ENCODE measurements at places on chromosomes 12 and 14. TPM values are rescaled to one million over a fixed set of nuclear protein-coding genes. Genes with fewer than 3 reads are reported as not detected.

The JAG2 gene
- total RNA-seq: 0.15 TPM

The TAS2R8 gene
- not detected for total RNA-seq

The TMEM229B gene
- 21.5 TPM for total RNA-seq

The VASH1 gene
- 0.20 TPM for total RNA-seq

- DNase-seq: no peak
These were observed 88.2 kb downstream of the DUSP16 start for GRCh38 chr12:12474471-12474928.

DNA sequence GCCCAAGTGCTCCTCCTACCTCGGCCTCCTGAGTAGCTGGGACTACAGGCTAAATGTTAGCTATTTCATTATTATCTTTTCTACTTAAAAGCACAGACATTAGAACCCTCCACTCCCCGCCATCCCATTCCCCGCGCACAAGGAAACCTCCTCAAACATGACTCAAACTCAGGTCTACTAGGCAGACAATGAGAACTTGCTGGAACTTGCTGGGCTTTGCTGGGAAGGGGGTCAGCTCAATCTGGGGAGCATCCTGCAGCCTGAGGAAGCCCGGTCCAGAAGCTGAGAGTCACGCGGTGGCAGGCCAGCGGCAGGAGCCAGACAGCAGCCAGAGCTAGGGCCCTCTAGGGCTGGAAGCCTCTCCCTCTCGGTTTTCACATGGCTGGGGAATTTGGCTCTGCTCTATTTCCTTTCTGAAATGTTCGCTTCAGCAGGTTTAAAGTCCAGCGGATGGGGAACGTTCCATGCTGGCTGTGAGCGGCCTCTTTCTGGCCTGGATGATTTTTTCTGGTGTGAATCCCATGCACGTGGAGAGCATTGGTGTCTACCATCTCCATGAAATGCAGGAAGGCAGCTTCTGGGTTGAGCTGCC is 68.5 kb downstream of the SLC6A12 start:
- DNase-seq: no peak

- DNase-seq: peak; percentile 46
These were observed 24.2 kb downstream of the NUAK1 start for GRCh38 chr12:106114447-106115068.

DNA sequence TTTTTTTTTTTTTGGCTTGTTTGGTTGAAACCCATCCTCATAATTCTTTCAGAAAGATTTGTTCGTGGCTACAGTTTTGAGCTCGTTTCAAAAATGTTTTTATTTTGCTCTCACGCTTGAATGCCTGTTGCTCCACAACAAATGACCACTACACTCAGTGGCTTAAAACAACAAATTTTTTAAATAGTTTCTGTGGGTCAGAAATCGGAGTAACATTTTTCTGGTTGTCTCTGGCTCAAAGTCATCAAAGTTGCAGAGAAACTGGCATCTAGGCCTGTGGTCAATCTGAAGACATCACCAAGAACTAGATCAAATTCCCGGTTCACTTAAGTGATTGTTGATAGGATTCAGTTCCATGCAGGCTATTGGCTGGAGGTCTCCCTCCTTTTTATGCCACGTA is 560.0 kb downstream of the SNAPC1 start:
- peak; percentile 6 for DNase-seq

DNA sequence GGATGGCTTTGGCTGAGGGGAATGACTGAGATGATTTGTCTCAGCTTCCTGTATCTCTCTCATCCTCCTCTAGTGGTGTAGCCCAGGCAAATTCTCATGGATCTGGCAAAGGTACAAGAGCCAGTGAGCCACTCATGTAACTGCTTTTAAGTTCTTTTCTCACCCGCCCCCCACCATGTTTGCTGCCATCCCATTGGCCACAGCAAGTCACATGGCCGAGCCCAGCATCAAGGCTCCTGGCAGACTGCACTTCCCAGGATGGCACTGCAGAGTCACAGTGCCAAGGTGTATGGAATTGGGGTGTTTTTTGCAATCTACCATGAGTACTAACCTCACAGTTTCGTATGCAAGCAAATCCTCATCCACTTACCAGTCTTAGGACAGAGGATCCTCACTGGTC is 50.9 kb downstream of the CHST11 start:
- DNase-seq: peak; percentile 26
